CD4-positive, alpha-beta T cell (primary cell): ENCODE measurements at places on chromosomes 6 and 20.

GRCh38 chr6:164856138-164856537 is 453.3 kb downstream of the C6orf118 start:
- no peak for DNase-seq

GRCh38 chr20:3115190-3116107 is 30.9 kb upstream of the AVP start:
- peak; percentile 20 for DNase-seq

- no peak for DNase-seq
Observed at GRCh38 chr6:71134929-71135642, 153.5 kb upstream of the OGFRL1 start.

- no peak for DNase-seq
Observed at GRCh38 chr6:29946223-29947076, 4.1 kb downstream of the HLA-A start.

- peak; percentile 88 for DNase-seq
Observed at GRCh38 chr6:158290659-158291058, 21.6 kb upstream of the TULP4 start.

- DNase-seq, result no peak
Observed at GRCh38 chr20:32681175-32682084, 7.7 kb upstream of the C20orf203 start.

DNA sequence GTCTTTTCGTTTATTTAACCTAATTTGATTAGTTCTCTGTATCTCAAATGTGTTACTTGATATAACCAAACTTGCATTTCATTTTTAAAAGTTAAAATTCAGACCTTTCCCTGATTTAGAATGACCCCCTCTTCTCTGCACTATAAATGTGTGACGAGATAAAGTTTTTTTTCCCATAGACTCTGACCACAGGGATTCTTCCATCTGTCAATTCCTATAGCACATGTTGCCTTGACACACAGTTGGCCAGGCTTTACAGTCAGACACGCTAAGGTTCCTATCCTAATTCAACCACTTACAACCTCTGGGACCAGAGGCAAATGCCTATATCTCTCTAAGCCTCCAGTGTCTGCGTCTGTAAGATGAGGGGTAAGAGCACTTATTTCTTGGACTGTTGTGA is 40.6 kb downstream of the KCNS1 start:
- no peak for DNase-seq

DNA sequence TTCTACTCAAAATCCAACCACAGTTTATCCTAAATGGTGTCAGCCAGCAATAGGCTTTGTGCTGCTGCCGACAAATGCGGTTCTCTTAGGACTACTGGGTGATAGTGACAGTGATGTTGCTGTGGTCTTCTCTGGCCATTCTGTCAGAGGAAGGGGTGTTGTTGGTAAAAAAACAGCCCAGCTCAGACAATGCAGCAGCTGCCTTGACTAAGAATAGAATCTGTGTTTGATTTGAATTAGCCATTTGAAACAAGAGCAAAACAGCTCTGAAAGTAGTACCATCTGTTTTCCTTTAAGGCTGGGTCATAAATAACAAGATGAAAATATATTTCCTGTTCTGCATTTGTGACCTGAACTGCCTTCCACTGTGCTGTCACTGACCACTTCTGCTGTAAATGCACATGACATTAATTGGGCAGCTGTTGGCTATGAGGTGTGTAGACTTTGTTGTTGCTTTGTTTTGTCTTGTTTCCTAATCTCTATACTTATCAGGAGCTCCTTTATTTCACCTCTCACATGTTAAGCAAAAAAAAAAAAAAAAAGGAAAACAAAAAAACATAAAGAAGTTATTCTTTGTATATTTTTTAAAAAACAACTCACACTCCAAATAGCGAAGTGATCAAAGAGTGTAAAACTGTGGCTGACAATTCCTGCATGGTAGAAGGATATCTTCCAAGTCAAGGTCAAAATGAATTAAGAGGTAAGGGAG is 497.8 kb upstream of the ARID1B start:
- DNase-seq, result no peak

DNA sequence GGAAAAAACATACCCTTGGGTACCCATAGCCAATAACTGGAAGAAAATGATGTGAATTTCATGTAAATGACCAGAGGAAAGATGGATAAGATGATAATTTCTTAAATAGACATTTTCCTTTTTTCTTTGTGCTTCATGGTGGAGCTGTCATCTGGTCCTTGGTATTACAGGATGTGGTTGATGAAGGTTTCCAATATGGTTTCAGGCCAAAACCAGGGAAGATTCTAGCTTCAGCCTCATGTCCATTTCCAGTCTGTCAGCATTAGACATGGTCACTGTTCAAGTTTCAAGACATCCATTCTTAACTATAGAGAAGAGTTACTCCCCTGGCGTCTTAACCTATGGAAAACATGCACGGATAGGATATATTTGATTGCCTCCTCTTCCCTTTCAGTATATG is 63.6 kb downstream of the SSR1 start:
- DNase-seq, result no peak

GRCh38 chr6:23940466-23940865 is 185.5 kb upstream of the NRSN1 start:
- no peak for DNase-seq

- DNase-seq, result no peak
Observed at GRCh38 chr20:709991-710779, 34.6 kb upstream of the SCRT2 start.

DNA sequence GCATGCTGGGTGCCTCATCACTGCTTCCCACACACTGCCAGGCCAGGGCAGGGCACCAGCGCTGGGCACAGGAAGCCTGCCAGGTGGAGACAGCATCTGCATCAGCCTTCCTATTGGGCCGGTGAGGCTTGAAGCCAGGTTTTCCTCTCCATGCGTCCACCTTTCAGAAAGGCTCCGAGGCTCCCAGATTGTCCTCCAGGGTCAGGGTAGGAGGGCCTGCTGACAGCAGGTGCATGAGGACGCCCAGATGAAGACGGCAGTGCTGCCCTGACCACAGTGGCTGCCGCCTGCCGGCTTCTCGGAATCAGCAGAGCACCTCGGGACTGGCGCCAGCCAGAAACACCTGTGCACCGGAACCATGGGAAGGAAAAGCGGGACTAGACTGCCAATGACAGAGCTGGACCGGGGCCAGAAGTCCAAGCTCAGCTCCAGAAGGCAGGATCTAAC is 170.5 kb upstream of the CST7 start:
- DNase-seq, result no peak

DNA sequence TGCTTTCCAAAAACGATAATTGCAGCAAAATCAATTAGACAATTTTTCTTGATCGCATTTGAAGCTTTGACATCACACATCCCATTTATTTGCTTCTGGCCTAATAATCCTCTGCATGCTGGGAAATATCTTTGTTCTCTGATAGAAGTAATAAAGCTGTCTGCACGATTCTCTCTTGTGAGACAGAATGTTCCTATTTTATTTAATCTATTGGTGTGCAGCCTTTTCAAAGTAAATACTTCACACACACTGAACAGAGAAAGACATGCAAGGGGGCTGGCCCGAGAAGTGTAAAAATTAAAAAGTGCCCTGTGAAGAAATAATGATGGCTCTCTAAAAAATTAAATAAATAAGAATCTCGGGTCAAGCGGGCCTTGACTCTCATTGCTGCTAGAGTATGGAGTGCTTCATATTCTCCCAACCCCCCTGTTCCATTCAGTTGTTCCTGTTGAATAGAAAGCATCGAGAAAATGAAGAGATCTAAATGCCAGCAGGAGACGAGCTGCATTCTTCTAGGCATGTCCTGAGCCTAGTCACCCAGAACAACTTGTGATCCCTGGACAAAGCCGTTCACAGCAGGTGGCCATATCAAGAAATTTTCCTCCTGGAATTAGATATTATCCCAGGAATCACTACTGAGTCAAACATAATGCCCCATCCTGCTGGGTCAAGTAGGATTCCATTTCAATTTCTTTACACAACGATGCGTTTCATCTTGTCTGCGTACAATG is 625.9 kb upstream of the EPHA7 start:
- DNase-seq, result no peak

DNA sequence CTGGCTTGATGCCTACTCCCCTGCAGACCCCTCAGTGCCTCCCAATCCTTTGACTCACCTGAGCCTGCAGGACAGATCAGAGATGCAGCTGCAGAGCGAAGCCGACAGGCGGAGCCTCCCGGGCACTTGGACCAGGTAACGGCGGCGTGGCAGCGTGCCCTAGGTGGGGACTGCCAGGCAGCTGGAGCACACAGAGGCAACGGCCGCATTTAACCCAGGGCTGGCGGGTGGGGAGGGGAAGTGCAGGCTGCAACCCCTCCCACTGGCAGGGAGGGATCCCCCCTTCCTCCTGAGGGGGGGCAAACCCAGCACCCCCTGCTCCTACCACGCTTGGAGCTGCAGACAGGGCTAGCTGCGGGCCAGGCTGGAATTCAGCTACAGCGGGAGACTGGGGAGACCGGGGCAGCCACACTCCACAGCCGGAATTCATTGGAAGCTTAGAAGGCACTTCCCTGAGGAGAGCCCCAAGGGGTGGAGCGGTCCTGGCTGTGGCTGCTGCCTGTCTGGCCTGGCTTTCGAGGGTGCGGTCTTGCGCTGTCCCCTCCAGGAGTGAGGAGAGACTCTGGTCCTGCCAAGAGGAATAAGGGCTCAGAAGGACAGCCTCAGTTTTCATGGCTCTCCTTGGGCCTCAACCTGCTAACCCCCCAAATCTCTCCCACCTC is at the start of gene MATN4:
Gene MATN4 (minus strand): TSS at position 183 of the 662 bp plus-strand sequence. CDS start 2,717 bp downstream, outside the sequence.
- DNase-seq, result no peak

- DNase-seq, result no peak
Observed at GRCh38 chr20:3729378-3729777, 3.1 kb upstream of the HSPA12B start.

GRCh38 chr20:40521962-40522361 is 167.1 kb downstream of the MAFB start:
- DNase-seq, result no peak

DNA sequence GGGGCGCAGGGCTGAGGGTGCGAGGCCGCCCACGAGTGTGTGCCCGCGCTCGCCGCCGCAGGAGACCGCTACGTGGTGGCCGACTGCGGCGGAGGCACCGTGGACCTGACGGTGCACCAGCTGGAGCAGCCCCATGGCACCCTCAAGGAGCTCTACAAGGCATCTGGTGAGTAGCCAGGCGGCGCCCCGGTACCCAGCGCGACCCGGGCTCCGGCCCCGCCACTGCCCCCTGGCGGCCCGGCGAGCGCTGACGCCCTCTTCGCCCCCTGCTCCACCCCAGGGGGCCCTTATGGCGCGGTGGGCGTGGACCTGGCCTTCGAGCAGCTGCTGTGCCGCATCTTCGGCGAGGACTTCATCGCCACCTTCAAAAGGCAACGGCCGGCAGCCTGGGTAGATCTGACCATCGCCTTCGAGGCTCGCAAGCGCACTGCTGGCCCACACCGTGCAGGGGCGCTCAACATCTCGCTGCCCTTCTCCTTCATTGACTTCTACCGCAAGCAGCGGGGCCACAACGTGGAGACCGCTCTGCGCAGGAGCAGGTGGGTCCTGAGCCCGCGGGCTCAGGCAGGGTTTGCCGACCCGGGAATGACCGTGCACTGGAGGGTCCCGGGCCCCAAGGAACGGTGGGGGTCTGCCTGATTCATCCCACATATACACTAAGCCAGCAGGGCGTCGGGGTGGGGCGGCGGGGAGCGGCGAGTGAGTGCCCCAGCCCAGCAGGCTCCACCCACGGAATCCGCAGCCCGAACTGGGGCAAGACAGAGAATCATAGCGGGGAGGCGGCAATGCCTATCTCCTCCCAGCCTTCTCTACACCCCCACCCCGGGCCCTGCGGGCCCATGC is 17.4 kb downstream of the HSPA12B start:
- DNase-seq, result no peak

DNA sequence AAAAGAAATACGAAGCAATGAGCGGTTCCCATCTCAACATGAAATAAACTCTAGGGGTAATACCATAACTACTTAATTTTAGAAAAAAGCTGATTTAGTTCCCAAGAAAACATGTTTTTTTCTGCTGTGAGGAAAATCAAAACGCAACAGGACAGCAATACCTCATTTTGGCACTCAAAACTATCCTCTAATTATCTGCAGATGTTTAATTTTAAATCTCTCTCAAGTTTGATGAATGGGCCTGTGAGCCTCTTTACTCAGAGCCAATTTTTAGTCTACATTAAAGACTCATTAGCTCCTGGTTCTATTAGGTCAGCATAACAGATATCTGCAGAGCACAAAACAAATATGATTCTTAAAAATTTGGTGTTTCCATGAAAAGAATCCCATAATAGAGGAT is 28.1 kb downstream of the RNF24 start:
- no peak for DNase-seq

DNA sequence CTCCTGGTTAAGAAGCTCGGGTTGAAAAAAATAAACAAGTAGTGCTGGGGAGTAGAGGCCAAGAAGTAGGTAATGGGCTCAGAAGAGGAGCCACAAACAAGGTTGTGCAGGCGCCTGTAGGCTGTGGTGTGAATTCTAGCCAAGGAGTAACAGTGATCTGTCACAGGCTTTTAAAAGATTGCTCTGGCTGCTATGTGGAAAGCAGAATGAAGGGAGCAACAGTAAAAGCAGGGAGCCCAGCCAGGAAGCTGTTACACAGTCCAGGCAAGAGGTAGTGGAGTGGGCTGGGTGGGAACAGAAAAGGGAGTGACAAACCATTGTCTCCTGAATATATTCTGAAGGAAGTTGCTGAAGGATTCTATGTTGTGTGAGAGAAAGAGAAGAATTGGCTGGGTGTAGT is 2.0 kb downstream of the HFE start:
- no peak for DNase-seq

DNA sequence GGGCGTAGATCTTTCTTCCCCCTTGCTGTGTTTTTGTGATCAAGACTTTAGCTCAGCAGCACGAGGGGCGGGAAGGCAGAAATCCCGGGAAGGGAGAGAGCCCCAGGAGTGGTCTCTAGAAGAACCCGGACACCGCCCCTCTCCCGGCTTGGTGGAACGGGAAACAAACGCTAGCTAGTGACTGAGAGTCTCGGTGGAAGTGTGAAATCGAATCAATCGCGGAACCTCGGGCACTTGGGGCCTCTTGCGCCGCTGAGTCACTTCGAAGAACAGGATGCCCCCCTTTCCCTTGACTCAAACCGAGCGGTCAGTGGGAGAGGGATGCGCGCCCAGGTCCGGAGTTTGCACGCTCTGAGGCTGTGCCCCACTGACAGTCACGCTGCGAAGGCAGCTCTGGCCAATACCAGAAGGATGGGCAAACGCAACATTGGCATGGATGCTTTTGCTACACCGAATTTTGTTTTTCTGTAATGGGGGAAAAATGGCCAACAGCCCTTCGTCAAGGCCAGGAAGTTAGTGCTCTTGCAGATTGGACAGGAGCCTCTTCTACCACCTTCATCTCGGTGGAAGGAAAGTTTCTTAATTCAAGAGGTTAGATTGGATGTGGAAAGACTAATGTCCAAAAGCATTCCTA is 1.6 kb upstream of the OLIG3 start:
- no peak for DNase-seq

DNA sequence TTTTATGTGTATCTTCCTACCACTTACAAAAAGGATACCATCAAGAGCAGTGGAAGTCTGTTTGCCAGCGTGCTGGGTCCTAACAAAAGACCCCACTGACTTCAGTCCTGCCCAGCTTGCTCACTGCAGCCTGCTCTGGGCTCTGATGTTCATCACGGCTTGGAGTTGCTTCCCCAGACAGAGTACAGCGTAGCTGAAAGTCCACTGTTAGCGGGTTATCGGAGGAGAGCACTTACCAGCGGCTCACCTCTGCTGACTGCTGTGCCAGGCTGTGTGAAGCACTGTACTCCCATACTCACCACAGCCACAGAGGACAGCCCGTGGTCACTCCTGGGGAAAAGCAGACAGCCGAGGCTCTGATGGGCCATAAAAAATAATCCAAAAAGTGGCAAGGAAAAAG is 40.2 kb downstream of the CTCFL start:
- no peak for DNase-seq
